ENCODE measurements at places on chromosomes 13 and 19. TPM values are rescaled to one million over a fixed set of nuclear protein-coding genes. Genes with fewer than 3 reads are reported as not detected.

GRCh38 chr19:29107831-29108230 is 105.1 kb downstream of the UQCRFS1 start:
- DNase-seq = no peak

- no peak for DNase-seq
Observed at GRCh38 chr13:77480066-77480465, 55.4 kb upstream of the SCEL start.

DNA sequence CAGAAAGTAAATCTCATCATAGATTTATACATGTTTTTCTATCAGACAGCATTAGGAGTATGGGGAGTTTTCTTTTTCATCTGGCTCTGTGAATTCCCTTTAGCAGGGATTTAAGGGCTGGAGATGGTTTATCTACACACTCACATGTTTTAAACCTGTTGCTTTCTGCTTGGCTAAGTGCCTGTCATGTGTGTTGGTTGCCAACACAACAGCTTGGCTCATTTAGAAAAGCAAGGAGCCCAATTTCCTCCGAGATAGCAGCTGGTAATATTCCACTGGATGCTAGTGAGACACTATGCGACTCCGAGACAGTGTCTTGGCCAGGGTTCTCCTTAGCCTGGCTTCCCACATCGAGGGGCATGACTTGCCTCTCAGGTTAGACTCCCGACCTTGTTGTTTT is 83.3 kb downstream of the KLF5 start:
- DNase-seq = no peak

GRCh38 chr13:100176801-100177400 is 88.0 kb downstream of the PCCA start:
- DNase-seq = no peak

DNA sequence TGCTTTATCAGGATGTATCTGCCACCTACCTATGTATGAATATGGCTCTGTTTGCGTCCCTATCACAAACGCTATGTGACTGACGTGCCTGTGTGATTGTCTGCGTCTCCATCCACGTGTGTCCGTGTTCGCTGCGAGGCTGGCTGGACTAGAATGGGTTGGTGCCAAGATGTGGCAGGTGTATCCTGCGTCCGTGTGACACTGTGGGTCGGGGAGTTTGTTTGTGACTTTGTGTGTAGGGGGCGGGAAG is 6.7 kb upstream of the HOOK2 start:
- no peak for DNase-seq

DNA sequence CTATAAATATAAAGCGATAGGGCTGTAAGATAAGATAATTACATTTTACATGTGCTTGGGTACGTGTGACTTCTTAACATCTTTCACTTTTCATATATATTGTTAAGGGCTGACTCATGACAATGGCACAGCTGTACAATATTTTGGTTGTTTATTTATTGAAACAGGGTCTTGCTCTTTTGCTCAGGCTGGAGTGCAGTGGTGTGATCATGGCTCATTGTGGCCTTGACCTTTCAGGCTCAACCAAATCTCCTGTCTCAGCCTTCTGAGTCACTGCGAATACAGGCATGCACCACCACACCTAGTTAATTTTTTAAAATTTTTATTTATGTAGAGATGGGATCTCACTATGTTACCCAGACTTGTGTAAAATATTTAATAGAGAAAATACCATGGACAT is 2532.4 kb upstream of the PCDH20 start:
- DNase-seq = no peak

DNA sequence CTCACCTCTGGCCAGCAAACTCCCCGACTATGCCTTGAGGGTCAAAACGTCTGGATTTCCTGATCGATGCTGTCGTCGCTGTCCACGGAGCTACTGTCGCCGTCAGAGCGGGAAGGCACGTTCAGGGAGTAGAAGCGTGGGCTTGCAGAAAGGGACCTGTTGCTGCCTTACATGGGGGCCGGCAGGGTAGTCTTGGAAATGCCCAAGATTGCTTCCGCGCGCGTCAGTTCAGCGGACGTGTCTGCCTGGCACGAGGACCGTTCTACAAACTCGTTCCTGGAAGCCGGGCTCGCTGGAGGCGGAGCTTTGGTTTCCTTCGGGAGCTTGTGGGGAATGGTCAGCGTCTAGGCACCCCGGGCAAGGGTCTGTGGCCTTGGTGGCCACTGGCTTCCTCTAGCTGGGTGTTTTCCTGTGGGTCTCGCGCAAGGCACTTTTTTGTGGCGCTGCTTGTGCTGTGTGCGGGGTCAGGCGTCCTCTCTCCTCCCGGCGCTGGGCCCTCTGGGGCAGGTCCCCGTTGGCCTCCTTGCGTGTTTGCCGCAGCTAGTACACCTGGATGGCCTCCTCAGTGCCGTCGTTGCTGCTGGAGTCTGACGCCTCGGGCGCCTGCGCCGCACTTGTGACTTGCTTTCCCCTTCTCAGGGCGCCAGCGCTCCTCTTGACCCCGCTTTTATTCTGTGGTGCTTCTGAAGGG is 15.4 kb downstream of the RB1 start:
- no peak for DNase-seq

DNA sequence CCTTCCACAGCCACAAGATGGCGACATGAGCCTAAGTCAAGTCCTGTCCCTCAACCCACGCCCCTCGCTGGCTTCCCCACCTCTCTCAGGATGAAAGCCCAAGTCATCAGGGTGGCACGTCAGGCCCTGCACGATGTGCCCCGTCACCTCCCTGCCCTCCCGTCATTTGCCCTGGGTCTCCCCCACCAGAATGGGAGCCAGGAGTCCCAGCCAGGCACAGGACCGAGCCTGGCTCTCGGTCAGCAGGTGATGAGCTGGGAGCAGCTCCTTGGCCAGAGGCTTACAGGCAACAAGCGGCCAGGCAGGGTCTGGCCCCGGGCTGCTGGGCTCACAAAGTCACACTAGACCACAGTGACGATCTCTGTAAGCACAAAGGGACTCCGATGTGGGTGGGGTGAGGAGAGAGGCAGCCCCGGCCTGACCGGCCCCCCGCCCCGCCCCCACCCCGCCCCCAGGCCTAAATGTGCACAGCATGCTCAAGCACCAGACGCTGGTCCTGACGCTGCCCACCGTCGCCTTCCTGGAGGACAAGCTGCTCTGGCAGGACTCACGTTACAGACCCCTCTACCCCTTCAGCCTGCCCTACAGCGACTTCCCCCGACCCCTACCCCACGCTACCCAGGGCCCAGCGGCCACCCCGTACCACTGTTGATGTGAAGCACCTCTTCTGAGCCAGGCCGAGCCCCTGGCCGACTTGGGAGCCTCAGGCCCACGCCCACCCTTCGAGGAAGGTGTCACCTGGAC is 7.3 kb downstream of the MRPL4 start:
- peak; percentile 75 for DNase-seq

DNA sequence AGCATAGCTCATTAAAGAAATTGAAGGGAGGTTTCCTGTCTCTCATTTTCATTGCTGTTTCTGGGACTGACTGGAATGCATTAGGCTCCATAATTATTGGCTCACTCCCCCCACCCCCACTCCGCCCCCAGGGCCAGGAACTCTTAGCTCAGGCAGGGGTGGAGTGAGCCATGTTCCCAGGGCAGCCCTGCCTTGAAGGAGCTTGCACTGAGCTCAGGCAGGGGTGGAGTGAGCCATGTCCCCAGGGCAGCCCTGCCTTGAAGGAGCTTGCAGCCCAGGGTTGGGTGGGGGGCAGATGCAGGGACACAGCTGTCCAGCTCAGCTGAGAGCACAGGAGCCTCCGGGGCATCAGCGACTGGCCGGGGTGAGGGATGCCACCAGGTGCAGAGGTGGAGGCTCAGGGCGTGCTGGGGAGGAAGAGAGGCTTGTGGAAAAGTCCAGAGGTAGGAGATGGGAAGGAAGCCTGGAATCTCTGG is 39.1 kb upstream of the TFDP1 start:
- no peak for DNase-seq

DNA sequence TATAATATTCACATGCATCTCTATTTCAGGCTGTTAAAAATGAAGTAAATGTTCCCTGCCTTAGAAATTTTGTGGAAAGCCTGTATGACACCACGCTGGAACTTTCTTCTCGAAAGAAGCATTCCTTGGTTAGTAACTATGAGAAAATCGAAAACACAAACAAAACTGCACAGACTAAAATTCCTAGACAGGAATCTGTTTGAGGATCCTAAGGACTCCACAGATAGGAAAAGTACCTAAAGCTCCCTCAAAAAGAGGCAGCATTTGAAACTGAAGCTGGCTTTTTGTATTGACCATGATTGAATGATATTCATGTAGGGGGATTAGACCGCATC is 103.4 kb downstream of the FRY start:
- DNase-seq = no peak

GRCh38 chr19:48489608-48490216 is 20.5 kb downstream of the CYTH2 start:
- DNase-seq = peak; percentile 71

DNA sequence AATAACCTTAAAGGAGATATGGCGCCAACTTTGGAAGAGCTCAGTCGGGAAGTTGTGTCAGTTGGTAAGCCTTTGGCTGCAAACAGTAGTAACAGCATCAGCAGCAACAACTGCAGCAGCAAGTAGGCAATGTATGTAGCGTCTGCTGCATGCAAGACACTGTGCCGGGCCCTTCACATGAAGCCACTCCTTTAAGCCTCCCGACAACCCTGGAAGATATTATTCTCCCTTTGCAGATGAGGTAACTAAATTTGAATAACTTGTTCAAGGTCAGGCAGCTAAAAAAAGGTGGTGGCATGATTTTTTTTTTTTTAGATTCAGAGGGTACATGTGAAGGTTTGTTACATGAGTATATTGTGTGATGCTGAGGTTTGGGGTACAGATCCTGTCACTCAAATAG is 19.7 kb downstream of the SIPA1L3 start:
- no peak for DNase-seq

GRCh38 chr19:7748756-7749155 is 1.4 kb upstream of the CD209 start:
- DNase-seq = no peak

- no peak for DNase-seq
Observed at GRCh38 chr19:32357720-32358119, 12.3 kb downstream of the ZNF507 start.

DNA sequence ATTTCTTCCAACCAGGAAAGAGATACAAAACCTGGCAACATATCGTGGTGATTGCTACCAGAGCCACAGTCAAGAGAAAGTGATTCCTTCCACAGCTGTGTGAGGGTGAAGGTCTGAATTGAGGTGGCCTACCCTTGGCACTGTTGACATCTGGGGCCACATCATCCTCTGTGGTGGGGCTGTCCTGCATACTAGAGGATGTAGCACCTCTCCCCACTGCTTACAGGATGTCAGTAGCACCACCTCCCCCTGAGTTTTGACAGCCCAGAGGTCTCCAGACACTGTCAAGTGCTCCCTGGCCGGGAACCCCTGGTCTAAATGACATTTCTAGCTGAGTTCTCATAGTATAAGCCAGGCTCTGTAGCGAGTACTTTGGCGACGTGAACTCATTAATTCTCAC is 15.5 kb downstream of the PTGER1 start:
- DNase-seq = no peak

GRCh38 chr19:31171936-31172335 is 177.3 kb downstream of the TSHZ3 start:
- DNase-seq = no peak

DNA sequence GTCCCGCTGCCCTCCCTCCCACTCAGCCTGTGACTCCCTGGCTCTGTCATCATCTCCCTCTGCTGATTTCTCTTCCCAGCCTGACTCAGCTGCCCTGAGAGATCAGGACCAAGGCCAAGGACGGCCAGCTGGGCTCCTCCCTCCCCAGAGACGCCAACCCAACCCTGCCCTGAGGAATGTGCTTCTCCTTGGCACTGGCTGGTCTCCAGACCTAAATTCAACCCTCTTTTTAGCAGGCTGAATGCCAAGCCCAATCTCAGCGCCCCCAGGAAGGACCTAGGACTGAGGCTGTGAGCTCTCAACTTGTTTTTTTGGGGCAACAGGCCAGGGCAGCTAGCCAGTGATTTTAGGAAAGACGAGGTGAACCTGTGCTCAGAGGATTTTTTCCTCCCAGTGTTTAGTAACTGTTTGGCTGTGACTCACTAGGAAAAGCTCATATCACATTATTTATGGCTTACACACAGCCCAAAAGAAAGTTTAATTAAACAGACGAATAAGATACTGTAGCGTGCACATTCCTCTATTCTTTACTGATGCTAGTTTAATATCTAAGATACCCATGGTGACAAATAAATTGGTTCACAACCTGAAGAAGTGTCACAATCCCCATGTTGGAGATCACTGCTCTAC is 7.4 kb upstream of the IGFL1 start:
- no peak for DNase-seq

DNA sequence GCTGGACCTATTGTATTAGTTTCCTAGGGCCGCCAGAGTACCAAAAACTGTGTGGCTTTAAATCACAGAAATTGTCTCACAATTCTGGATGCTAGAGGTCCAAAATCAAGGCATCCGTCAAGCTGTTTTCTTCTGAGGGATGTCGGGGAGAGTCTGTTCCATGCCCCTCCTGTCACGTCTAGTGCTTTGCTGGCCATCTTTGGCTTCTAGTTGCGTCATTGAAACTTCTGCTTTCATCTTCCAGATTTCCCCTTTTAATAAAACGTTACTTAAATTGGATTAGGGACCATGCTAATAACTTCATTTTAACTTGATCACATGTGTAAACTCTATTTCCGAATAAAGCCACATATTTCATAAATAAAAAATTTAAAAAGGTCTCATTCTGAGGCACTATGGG is 47.5 kb downstream of the TRPM4 start:
- DNase-seq = no peak

DNA sequence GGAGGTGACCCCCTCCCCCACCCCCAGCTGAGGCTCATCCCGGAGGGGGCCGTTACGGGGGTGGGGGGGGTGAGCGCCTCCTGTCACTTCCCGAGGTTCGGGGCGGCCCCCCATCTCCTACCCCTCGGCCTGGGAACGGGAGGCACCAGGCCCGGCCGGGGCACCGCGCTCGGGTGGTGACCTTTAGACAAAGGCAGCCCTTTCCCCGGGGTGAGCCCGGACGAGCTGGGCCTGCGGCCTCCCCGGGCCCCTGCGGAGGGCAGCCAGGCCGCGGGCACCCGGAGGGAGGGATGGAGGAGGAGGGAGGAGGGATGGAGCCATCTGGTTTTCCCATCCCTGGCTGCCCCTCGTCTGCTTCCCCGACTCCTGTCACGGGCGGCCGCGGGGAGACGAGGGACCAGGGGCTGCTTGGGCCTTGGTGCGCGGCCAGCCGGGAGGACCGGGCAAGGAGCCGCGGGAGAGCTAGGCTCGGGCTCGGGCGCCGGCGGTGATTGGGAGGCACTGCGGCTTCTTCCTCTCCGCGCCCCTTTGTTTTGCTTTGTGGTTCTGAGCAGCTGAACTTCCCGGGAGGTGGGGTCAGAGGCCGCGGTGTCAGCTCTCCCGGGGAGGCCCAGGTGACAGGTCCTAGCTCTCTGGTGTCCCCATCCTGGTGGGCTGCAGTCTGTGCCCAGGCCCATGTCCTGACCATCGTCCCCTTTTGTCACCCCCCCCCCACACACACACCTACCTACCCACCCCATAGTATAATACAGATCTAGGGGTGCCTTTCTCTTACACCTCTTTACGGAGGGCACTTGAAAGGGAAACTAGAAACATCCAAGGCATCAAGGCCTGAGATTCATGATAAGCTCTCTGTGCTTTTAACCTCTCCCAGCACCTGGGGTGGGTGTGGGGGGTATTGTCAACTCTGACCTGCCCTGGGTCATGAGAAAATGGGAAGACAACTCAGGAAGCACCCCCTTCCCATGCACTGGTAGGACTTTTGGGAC is 1.3 kb downstream of the BICRA start:
- DNase-seq = peak; percentile 22

- no peak for DNase-seq
Observed at GRCh38 chr13:72760189-72760588, 21.5 kb downstream of the DIS3 start.

GZMM gene
- total RNA-seq = 43.8 TPM

MCF2L gene
- 13.2 TPM for total RNA-seq

PRSS57 gene
- total RNA-seq = not detected

MIR17HG gene
- 6.9 TPM for total RNA-seq

CALR3 gene
- total RNA-seq = not detected

PDE4C gene
- 0.31 TPM for total RNA-seq

GAS6 gene
- total RNA-seq = 3.8 TPM

PROZ gene
- total RNA-seq = not detected

All from T-helper 17 cell (primary cell).